ENCODE measurements at places on chromosomes 13 and 19. TPM values are rescaled to one million over a fixed set of nuclear protein-coding genes. Genes with fewer than 3 reads are reported as not detected.
A peak's percentile ranks its signal among the peaks of the same experiment; 100 is the strongest.

The PRSS57 gene
- not detected for total RNA-seq

The F10 gene
- total RNA-seq, result 6.7 TPM

The PRR36 gene
- 0.35 TPM for total RNA-seq

The TMED1 gene
- total RNA-seq, result 18.7 TPM

The GPR12 gene
- total RNA-seq, result not detected

The RASL11A gene
- 10.6 TPM for total RNA-seq

The C13orf42 gene
- total RNA-seq, result not detected

The IRS2 gene
- total RNA-seq, result 5.0 TPM

The PSG2 gene
- not detected for total RNA-seq

DNA sequence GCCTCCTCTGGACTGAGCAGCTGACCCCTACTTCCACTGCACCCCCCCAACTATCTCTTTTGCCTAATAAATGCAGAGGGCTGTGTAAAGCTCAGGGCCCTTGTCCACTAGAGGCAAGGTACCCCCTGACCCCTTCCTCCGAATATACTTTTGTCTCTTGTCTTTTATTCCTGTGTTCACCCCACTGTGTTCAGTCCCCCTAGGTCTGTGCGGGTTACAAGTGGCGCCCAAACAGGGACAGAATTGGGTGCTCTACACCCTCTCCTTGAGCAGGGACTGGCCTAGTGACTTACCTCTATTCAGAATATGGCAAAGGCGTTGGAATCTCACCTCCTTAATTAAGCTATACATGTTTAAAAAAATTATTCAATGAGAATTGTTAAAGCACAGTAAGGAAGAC lies 15.0 kb downstream of the ZNF350 start:
- no peak for DNase-seq
- H3K27me3 ChIP-seq, result no peaks in the 10 kb centered on the region
- H3K4me1 ChIP-seq, result no peaks in the 10 kb centered on the region
- H3K27ac ChIP-seq, result no peak overlapping the region

- no peaks in the 10 kb centered on the region for H3K27me3 ChIP-seq
- H3K4me3 ChIP-seq, result no peak overlapping the region
- no peaks in the 10 kb centered on the region for H3K4me1 ChIP-seq
- DNase-seq, result no peak
- no peak overlapping the region for H3K27ac ChIP-seq
- H3K36me3 ChIP-seq, result no peaks in the 10 kb centered on the region
Observed at GRCh38 chr13:64413529-64413928, 2816.6 kb downstream of the PCDH9 start.

DNA sequence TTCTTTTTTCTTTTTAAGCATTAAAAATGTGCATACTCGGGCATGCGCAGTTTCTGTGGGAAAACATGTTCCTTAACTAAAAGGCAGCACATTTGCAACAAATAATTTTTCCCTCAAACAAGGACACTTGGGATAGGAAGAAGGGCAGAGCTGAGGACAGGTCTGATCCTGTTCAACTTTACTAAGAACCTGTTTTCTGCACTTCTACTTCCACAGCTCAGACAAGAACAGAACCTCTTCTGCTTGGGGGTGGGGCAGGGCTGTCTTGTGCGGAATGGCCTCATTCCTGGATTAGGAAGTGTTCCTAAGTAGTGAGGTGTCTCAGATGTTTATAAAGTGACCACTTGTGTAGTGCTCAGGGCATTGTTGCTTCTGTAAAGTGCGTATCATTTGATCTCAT lies 18.3 kb downstream of the SAFB start:
- H3K36me3 ChIP-seq, result peaks cover 62% of the 10 kb centered on the region
- no peak for DNase-seq
- H3K27ac ChIP-seq, result no peak overlapping the region
- H3K4me1 ChIP-seq, result peaks cover 64% of the 10 kb centered on the region

DNA sequence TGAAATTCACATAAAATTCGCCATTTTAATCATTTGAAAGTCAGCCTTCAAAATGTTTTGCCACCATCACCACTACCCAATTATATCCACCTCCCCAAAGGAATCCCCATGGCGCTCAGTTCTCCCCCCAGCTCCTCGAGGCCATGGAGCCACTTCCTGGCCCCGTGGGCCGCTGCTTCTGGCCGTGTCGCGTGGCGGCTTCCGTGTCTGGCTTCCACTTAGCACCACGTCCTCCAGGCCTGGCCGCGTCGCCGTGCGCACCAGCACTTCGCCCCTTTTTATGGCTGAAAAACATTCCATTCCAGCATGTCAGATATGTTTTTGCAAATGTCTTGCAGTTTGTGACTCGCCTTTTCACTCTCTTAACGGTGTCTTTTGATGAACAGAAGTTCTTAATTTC lies 46.7 kb upstream of the DCUN1D2 start:
- H3K27ac ChIP-seq, result no peak overlapping the region
- no peaks in the 10 kb centered on the region for H3K27me3 ChIP-seq
- H3K36me3 ChIP-seq, result no peaks in the 10 kb centered on the region
- no peaks in the 10 kb centered on the region for H3K4me1 ChIP-seq
- H3K4me3 ChIP-seq, result no peak overlapping the region
- DNase-seq, result no peak

DNA sequence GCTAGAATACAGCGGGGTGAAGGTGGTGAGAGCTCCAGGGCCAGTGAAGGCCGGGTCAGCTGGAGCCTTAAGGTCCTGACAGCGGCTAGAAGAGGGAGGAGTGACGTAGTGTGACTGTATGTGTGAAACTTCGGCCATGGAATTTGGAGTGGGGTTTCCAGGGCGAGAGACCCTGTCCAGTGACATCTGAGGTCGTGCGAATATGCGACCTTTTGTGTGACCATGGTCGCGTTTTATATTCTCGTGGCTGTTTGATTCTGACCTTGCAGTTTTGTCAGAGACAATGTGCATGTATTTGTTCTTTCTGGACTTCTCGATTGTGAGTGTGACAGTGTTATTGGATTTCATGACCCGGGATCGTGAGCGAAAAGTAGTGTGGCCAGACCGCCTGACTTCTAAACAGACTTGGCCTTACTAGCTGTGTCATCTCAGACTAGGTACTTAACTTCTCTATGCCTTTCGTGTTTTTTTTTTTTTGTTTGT lies 405 bp upstream of the ZNF569 start:
- no peaks in the 10 kb centered on the region for H3K36me3 ChIP-seq
- H3K4me1 ChIP-seq, result peaks cover 10% of the 10 kb centered on the region
- H3K27ac ChIP-seq, result peak overlapping the region; percentile 79
- DNase-seq, result no peak
- H3K4me3 ChIP-seq, result peak overlapping the region; percentile 66

- no peak for DNase-seq
- no peak overlapping the region for H3K4me3 ChIP-seq
- H3K27me3 ChIP-seq, result no peaks in the 10 kb centered on the region
- no peaks in the 10 kb centered on the region for H3K36me3 ChIP-seq
- H3K27ac ChIP-seq, result no peak overlapping the region
Observed at GRCh38 chr19:8441725-8442544, 2.8 kb upstream of the HNRNPM start.

DNA sequence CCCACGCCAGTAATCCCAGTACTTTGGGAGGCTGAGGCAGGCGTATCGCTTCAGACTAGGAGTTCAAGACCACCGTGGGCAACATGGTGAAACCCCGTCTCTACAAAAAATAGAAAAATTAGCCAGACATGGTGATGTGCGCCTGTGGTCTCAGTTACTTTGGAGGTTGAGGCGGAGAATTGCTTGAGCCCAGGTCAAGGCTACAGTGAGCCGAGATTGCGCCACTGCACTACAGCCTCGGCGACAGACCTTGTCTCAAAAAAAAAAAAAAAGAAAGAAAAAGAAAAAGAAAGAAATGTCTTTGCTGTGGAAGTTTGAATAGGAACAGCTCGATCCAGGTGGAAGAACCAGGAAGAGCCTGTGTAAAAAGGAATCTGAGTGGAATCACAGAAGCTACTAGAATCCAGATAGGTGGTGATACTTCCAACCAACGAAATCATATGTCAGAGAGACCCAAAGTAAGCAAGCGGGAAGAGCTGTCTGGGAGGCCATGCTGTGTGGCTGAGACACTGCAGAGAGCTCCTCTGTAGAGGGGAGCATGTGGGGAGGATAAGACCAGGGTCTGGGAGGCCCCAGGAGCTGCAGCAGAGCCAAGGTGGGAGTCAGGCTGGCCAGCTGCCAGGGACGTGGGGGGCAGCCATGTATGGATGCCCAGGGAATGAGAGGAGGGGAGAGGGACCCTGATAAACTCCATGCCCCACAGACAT lies 21.1 kb downstream of the LATS2 start:
- no peak overlapping the region for H3K4me3 ChIP-seq
- peaks cover 80% of the 10 kb centered on the region for H3K4me1 ChIP-seq
- no peaks in the 10 kb centered on the region for H3K36me3 ChIP-seq

DNA sequence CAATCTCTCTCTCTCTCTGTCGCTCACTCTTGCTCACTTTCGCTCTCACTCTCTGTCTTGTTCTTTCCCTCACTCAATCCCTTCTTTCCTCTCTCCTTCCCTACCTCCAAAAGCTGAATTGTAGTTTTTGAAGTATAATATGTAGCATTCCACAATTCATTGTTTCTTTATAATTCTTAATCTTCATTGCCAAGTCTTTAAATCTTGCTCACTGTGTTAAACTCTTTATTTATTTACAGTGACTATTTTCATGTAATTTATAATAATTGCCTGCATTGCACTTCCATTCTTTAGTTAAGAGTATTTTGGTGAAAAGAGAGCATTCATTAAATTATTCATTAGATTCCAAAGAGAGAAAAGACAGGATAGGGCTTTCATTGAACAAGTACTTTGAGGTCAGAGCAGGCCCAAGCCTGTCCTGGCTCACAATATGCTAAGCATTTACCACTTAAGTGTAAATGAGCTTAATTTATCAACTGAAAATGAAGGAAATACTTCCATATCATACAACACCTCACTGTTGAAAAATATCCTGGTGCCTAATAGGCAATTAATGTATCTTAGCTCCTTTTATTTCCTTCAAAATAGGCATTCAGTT lies 257.4 kb upstream of the SLITRK1 start:
- H3K27ac ChIP-seq, result no peak overlapping the region
- DNase-seq, result no peak
- no peaks in the 10 kb centered on the region for H3K27me3 ChIP-seq
- no peak overlapping the region for H3K4me3 ChIP-seq
- H3K4me1 ChIP-seq, result no peaks in the 10 kb centered on the region

GRCh38 chr13:107447591-107447990 lies 767.7 kb downstream of the LIG4 start:
- H3K27me3 ChIP-seq, result no peaks in the 10 kb centered on the region
- H3K27ac ChIP-seq, result no peak overlapping the region
- no peak for DNase-seq
- no peak overlapping the region for H3K4me3 ChIP-seq

GRCh38 chr13:98664047-98664446 lies 87.1 kb upstream of the STK24 start:
- H3K4me1 ChIP-seq, result peaks cover 14% of the 10 kb centered on the region
- H3K27me3 ChIP-seq, result no peaks in the 10 kb centered on the region
- no peak for DNase-seq
- H3K36me3 ChIP-seq, result no peaks in the 10 kb centered on the region
- no peak overlapping the region for H3K27ac ChIP-seq
- no peak overlapping the region for H3K4me3 ChIP-seq

DNA sequence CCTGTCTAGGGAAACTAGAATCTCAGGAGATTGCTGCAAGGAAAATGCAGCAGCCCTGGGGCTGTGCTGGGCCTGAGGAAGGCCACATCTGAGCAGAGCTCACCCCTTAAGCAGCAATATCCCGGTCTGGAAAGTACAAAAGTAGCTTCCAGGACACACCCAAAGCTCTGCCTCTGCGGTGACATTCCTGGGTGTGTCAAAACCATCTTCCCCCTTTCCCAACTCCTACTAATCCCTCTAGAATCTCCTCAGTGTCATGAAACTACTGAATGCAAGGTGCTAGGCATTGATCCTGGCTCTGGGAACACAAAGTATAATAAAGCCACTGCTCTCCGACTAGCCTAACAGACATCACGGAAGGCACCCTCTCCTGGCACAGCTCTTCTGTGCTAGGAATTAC lies 5.0 kb downstream of the PBX4 start:
- H3K27me3 ChIP-seq, result no peaks in the 10 kb centered on the region
- no peak for DNase-seq
- H3K4me1 ChIP-seq, result peaks cover 3% of the 10 kb centered on the region
- no peak overlapping the region for H3K27ac ChIP-seq
- no peaks in the 10 kb centered on the region for H3K36me3 ChIP-seq
- no peak overlapping the region for H3K4me3 ChIP-seq

- peaks cover 9% of the 10 kb centered on the region for H3K36me3 ChIP-seq
- no peaks in the 10 kb centered on the region for H3K27me3 ChIP-seq
- peaks cover 9% of the 10 kb centered on the region for H3K4me1 ChIP-seq
- H3K27ac ChIP-seq, result peak overlapping the region; percentile 97
- H3K4me3 ChIP-seq, result peak overlapping the region; percentile 81
Observed at GRCh38 chr19:36489920-36490415, 607 bp upstream of the ZNF566 start.

GRCh38 chr13:24038405-24038804 lies 122.1 kb upstream of the SPATA13 start:
- no peak for DNase-seq
- no peaks in the 10 kb centered on the region for H3K36me3 ChIP-seq
- H3K27ac ChIP-seq, result peak overlapping the region; percentile 1

DNA sequence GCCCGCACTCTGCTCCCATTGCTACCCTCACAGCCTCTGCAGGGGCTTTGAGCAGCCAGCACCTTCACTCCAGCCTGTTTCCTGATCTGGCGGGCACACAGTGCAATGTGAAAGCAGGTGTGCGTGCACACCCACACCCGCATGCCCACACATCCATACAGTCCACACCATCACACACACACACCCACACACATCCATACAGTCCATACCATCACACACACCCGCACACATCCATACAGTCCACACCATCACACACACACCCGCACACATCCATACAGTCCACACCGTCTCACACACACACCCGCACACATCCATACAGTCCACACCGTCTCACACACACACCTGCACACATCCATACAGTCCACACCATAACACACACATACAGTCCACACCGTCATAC lies 28.0 kb downstream of the PIAS4 start:
- peaks cover 9% of the 10 kb centered on the region for H3K36me3 ChIP-seq
- no peak for DNase-seq
- H3K4me1 ChIP-seq, result no peaks in the 10 kb centered on the region
- H3K27me3 ChIP-seq, result no peaks in the 10 kb centered on the region
- no peak overlapping the region for H3K4me3 ChIP-seq

GRCh38 chr19:52343548-52343947 lies 7.5 kb downstream of the ZNF610 start:
- H3K4me3 ChIP-seq, result no peak overlapping the region
- no peaks in the 10 kb centered on the region for H3K27me3 ChIP-seq
- H3K36me3 ChIP-seq, result no peaks in the 10 kb centered on the region
- DNase-seq, result no peak
